ENCODE measurements at places on chromosomes 3 and 15. TPM values are rescaled to one million over a fixed set of nuclear protein-coding genes. Genes with fewer than 3 reads are reported as not detected.

DNA sequence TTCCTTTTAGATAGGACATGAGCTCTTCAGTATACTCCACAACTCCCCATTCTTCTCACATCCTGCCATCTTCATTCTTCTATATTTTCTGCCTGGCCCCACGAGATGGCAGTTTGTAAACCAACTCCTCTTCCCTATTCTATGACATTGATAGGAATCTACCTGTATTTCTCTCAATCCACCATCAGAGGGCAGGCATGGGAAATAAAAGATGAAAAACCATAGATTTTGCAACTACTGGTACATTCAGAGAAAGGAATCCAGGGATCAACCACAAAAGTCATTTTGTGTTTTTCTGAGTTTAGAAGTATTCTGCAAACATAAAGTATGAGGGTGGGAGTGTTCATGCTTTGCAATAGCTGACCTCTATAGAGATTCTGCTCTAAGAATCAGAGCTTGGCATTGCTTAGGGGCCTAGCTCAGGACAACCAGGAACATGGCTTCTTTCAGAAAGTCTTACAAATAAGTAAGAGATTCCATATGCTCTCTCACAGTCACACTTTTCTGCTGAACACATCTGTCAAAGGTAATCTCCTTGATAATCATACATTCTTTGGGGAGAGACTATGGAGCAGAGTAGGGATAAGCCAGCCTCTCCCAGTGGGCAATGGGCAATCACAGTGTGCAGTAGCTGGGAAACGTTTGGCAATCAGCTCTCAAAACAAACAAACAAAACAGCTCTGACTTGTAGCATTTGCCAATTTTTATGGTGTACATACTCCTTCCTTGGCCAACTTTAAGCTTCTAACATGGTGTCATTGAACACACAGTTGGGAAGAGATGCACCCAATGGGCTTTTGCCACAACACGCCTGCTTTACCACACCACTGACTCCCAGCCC, 43.1 kb upstream of the SLC25A36 start:
- no peaks in the 10 kb centered on the region for H3K36me3 ChIP-seq
- H3K4me3 ChIP-seq, result no peak overlapping the region
- no peaks in the 10 kb centered on the region for H3K27me3 ChIP-seq

Gene DBR1
- 17.8 TPM for total RNA-seq

- no peaks in the 10 kb centered on the region for H3K36me3 ChIP-seq
- H3K27ac ChIP-seq, result peak overlapping the region; percentile 33
- no peaks in the 10 kb centered on the region for H3K27me3 ChIP-seq
Observed at GRCh38 chr15:68818066-68818768, 2.5 kb downstream of the ANP32A start.

- H3K27ac ChIP-seq, result no peak overlapping the region
- H3K4me3 ChIP-seq, result no peak overlapping the region
- peaks cover 2% of the 10 kb centered on the region for H3K27me3 ChIP-seq
- no peak for DNase-seq
- no peaks in the 10 kb centered on the region for H3K36me3 ChIP-seq
Observed at GRCh38 chr15:79102595-79102994, 12.0 kb upstream of the RASGRF1 start.

Gene CPEB1
- not detected for total RNA-seq

GRCh38 chr15:57031605-57032004, 113.2 kb downstream of the TCF12 start:
- H3K4me3 ChIP-seq, result no peak overlapping the region
- no peaks in the 10 kb centered on the region for H3K36me3 ChIP-seq
- peak; percentile 64 for DNase-seq
- H3K27me3 ChIP-seq, result no peaks in the 10 kb centered on the region
- H3K4me1 ChIP-seq, result peaks cover 12% of the 10 kb centered on the region

DNA sequence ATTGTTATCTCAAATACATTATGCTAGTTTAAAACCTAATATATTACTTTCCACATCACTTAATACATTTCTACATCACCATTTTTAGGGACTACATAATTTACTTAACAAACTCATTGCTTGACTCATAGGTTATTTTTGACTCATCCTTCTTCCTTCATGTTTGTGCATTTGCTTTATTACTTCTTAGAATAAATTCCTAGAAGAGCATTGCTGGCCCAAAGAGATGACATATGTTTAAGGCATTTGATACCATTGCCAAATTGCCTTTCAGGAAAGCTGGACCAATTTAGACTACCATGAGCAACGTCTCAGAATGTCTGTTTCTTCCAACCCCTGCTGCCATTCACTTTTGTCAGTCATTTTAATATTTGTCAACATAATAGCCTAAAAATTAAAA, 905.8 kb downstream of the IGSF11 start:
- DNase-seq, result no peak
- no peaks in the 10 kb centered on the region for H3K4me1 ChIP-seq
- no peaks in the 10 kb centered on the region for H3K36me3 ChIP-seq

DNA sequence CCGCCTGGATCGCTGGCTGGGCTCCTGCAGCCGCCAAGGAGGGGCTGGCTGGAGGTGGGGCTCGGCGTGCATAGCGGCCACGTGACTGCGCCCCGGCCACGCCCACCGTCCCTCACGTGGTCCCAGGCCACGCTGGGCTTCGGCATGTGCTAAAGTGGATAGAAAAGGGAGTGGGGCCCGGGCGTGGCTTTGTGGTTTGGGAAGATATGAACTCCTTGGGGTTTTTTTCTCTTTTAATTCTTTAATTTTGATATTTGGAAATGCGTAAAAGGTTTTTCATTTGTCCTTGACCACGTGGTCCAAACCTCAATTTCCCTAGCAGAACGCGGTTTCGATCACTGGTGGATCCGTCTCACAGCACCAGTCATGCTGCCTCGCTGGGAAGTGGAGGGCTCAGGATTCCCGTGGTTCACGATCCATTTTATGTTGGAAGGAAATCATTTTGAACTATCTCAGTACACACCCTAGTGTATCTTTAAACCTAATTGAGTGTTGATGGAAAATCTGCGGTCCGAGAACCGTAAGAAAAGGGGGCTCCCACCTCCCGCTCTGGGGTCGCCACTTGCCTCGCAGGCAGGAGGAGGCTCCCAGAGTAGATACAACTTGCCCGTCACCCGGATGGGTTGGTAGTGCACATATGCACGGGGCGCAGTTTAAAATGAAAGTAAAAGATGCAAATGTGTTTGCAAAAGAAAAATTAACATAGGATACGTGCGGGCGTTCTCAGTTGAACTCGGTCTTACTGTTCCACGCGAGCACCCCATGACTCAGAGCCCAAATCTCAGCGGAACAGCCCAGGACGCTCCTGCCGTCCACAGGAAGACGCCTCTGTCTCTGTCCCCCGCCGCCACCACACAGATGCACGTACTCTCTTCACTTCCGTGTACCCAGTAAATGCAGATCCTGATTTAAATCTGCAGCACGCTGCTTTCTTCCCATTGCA, 141.9 kb downstream of the PGPEP1L start:
- DNase-seq, result peak; percentile 68
- H3K4me3 ChIP-seq, result peak overlapping the region; percentile 25
- H3K4me1 ChIP-seq, result peaks cover 4% of the 10 kb centered on the region
- no peaks in the 10 kb centered on the region for H3K27me3 ChIP-seq
- no peaks in the 10 kb centered on the region for H3K36me3 ChIP-seq
- peak overlapping the region; percentile 78 for H3K27ac ChIP-seq
